GM13977 (cell line): ENCODE measurements at places on chromosomes 7 and 10.

DNA sequence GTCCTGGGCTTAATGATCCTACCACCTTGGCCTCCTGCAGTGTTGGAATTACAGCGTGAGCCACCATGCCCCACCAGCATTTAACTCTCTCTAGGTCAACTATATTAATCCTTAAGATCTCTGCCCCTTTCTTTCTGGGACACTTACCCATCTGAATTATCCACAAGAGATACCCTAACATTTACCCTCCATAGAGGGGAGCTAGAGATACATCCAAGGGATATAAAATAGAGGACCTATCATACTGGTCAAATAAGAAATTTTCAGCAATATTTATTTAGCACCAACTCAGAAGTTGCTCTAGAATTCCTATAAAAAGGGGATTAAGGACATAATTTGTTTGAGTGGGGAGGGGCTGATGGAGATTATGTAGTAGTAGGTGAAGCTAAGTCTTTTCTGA, 96.5 kb downstream of the OTUD1 start:
- no peak for DNase-seq

- DNase-seq = no peak
Observed at GRCh38 chr10:105864854-105865253, 1223.8 kb downstream of the SORCS3 start.

DNA sequence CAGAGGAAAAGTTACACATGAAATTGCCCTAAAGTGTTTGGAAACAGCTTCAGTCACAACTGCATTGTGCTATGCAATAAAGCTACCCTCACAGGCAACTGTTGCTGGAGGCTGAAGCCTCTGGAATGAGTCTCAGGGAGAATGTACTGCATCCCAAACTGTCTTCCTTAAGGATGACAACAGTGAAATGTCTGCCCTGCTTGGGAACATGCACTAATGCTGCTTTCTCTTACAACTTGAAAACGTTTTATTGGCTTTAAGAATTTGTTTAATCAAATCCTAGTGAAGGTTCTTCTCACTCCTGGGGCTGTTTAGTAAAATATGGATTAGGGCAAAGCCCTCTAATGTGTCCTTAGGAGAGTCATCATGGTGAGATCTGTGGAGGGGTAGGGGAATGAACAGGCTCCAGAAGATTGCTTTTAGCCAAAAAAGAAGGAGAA, 215.4 kb downstream of the TWIST1 start:
- no peak for DNase-seq

GRCh38 chr10:119723624-119724023, 2.2 kb upstream of the INPP5F start:
- DNase-seq = no peak

- DNase-seq = no peak
Observed at GRCh38 chr10:71537125-71537524, 140.4 kb downstream of the CDH23 start.
